ENCODE measurements at places on chromosomes 16 and 17.

GRCh38 chr16:22123759-22124490 lies 31.6 kb downstream of the VWA3A start:
- no peak for DNase-seq

- DNase-seq, result no peak
Observed at GRCh38 chr17:38685491-38685890, 10.7 kb upstream of the EPOP start.

- no peak for DNase-seq
Observed at GRCh38 chr17:66595893-66596292, 239.0 kb upstream of the CACNG5 start.

GRCh38 chr16:73000020-73000906 lies 47.7 kb downstream of the ZFHX3 start:
- no peak for DNase-seq

DNA sequence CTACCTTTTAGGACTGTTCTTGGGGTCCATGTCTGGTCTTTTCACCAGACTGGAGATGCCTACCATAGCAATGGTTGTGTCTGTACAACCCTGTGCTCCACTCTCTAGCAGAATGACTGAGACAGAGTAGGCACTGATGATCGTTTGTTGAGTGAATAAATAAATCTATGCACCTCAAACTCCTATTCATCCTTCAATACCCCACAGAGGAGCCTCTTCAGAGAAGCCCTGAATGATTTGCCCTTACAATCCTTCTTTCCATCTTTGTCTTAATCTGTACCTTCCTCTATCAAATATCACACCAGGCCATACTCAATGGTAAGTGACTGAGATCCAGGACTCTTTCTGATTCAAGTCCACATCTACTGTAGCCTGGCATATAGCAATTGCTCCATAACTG lies 23.3 kb downstream of the PIMREG start:
- no peak for DNase-seq

DNA sequence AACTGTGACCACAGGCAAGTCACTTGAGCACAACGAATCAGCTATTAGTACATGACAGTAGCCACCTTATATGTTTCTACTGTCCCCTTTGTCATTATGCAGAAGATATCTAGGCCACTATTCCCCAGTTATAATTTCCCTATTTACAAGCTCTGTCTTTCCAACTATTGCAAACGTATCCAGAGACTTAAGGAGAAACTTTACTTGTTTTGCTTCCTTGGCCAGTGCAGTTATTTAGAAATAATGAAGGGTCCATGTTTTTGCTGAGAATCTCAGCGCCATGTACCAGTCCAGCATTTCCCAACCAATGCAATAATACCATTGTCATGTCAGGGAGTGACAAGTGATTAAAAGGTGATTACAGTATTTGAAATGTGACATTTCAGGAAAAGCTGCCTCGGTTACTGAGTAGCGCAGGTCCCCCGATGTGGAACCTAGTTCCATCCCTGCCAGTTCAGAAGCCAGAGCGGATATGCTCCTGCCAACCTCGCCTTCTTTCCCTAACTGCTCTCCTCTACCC lies 743 bp downstream of the ZNF624 start:
- DNase-seq, result no peak

- DNase-seq, result no peak
Observed at GRCh38 chr16:58767581-58767980, 33.5 kb upstream of the GOT2 start.

GRCh38 chr17:63483038-63483437 lies 6.2 kb downstream of the ACE start:
- DNase-seq, result no peak

- no peak for DNase-seq
Observed at GRCh38 chr16:57725554-57725953, 10.0 kb upstream of the KATNB1 start.

- no peak for DNase-seq
Observed at GRCh38 chr16:66300501-66300900, 66.0 kb upstream of the CDH5 start.
